CD4-positive, alpha-beta T cell treated with Interleukin-10 for 1 hour (primary cell): ENCODE measurements at places on chromosomes 7 and 10.
A peak's percentile ranks its signal among the peaks of the same experiment; 100 is the strongest.

DNA sequence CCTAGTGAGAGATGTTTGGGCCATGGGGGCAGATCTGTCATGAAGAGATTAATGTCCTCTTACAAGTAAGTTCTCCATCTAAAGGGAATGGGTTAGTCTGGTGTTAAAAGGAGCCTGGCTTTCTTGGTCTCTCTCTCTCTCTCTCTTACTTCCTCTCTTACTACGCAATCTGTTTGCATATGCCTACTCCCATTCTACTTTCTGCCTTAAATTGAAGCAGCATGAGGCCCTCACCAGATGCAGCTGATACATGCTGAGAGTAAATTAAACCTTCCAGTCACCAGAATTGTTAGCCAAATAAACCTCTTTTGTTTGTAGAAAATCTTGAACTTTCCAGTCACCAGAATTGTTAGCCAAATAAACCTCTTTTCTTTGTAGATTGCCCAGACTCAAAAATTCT is 884.1 kb downstream of the NRG3 start:
- no peak for DNase-seq

GRCh38 chr7:117777335-117778142 is 95.7 kb downstream of the CTTNBP2 start:
- no peak for DNase-seq

- peak; percentile 15 for DNase-seq
Measured at GRCh38 chr10:115092555-115093285, 445 bp upstream of the ATRNL1 start.

DNA sequence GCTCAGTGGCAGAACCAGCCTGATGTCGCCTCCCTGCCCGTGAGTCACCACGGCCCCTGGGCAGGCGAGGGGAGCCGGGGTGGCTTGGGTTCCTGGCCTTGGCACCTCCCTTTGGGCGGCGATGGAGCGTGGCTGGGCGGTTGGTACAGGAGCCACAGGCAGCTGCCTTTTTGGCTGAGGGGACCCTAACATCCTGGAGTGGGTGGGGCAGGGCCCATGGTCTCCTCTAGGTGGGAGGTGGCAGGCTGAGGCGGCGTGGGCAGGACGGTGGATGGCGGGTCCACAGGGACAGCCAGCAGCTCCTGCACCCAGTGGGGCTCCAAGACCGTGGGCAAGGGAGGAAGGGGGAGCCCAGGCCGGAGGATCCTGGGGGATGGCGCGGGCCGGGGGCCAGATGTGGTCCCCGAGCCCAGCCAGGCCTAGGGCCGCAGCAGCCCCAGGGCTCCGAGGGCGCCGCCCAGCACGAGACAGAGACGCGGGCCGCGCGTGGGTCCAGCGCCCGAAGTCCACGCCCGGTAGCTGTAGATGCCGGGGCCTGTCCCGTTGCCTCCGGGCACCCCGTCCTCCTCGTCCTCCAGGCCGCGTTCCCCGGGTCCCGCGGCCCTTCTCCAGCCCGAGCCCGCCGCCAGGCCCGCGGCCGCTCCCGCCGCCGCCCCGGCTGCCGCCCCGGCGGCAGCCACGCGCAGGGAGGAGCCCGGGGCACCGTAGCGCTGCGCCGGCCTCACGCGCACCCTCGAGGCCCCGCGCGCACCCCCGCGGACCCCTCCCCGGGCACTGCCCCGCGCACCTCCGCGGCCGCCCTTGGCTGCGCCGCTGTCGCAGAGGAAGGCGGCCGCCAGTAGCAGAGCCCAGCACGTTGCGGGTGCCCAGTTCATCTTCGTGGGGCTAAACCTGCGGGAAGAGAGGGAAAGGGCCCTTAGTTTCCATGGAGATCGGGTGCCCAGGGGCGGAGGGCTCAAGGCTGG is 1.3 kb downstream of the SPRN start:
- DNase-seq = no peak

- DNase-seq = peak; percentile 96
Measured at GRCh38 chr7:156640257-156640948, at the start of gene RNF32. Gene RNF32 (plus strand): TSS chr7:156640774. CDS start chr7:156643878, 3,104 bp downstream.
